Stimulated activated CD8-positive, alpha-beta memory T cell treated with anti-CD3 and anti-CD28 coated beads, Interleukin-7, amount 100 ng/mL, for 4 hours (primary cell): ENCODE measurements at places on chromosomes 12 and 14.
A peak's percentile ranks its signal among the peaks of the same experiment; 100 is the strongest.

DNA sequence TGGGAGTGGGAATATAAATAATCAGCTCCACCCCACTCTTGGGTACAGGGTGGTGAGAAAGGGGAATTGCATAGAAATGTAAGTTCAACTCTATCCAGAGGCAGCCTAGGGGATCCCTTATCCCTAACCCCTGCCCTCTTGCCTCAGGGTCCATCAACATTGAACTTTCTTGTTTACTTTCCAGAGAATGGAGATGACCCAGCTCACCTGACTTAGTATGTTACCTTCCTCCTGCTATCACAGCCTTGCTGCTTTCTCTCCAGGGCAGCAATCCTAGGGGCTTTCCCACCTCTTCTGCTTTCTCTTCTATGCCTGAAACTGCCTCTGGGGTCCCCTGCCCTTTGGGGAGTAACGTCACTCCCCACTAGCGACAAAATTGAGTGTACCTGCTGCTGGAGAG is 2.7 kb downstream of the LRP1 start:
- DNase-seq: no peak

DNA sequence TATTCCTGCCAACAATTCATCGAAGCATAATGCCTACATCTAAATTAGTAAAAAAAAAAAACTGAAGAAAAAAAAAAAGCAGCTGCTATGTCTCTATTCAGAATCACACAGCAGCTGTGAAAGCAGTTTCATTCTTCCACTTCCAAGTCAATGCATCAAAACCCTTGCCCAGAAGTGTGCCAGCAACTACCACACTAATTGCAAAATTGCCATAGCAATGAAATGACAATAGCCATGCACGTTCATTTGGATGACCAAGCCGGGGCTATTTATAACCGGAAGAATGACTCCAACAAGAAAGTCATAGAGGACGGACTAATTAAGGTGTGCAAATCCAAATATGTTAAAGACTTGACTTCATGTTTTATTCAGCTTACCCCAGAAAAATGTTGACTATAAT is 42.5 kb downstream of the SLC2A13 start:
- DNase-seq: no peak

- DNase-seq: peak; percentile 55
Measured at GRCh38 chr12:31118347-31119191, 44.9 kb downstream of the DDX11 start.

DNA sequence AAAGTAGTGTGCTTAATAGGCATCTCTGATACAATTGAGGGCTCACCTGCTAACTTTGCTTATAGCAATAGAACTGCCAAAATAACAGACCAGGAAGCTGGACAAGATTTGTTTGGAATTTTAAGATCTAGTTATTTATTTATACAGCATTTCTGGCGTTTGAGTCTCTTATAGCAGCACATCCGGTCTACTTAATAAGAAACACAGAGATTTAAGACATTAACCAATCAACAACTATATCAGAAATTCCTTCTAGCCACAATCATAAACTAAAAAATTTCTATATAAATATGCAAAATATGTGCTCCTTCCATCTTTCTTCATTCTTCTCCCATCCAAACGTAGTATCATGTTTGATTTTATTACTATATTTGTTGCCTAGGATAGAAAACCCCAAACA is 2.6 kb downstream of the RTN1 start:
- DNase-seq: no peak

DNA sequence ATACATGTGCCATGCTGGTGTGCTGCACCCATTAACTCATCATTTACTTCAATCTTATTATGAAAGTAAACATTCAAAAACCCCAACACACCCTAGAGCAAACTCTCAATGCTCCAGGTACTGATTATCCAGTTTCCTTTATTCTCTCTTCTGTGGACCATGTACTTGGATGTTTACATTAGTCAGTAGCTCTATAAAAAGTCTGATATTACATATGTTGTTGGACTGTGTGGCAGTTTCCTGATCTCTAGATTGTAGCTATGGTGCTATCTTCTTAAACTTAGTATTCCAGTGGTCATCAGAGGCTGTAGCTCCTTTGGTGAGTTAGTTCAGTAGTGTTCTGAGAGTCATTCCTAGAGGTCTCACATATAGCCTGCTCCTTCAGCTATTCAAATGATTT is 25.1 kb upstream of the ITGA5 start:
- DNase-seq: no peak

DNA sequence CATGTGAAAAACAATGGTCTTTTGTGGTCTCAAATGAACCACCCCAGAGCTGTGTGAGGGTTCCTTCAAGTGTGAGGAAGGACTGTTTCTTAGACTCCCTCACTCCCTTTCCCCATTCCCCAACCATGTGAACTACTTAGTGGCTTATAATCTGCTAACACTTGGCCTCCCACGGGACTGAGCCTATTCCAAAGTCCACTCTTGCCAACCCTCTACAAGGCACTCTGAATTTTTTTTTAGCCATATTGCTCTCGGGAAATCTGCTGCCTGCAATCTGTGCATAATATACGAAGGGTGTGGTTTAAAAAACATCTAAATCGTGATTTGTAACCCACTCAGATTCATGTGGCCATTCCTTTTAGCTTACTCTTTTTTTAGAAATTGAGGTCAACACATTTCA is 2.6 kb downstream of the SVOP start:
- no peak for DNase-seq

- no peak for DNase-seq
Measured at GRCh38 chr14:68774771-68775613, 17.9 kb downstream of the ZFP36L1 start.

GRCh38 chr14:85050180-85050579 is 479.8 kb upstream of the FLRT2 start:
- DNase-seq: no peak

- no peak for DNase-seq
Measured at GRCh38 chr12:106739815-106740530, 34.5 kb upstream of the RIC8B start.

- no peak for DNase-seq
Measured at GRCh38 chr12:113748707-113749432, 217.3 kb downstream of the RBM19 start.

GRCh38 chr14:68211421-68211820 is 391.8 kb downstream of the RAD51B start:
- no peak for DNase-seq

DNA sequence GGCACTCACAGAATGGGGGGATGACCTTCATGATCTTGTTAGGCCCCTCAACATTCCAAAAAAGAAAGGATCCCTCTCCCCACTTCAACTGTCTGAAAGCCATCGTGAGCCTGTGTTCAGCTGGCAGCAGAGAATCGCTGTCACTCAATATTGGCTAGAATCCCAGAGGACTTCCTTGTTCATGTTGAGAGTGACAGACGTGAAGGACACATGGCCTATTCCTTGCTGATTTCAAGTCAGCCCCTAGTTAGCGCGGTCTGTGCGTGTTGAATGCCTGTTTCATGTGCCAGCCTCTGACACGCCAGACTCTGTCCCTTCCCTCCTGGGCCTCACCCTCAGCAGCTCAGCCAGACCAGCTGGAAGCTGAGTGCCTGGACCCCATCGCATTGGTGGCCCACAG is 43.1 kb downstream of the DNAH10 start:
- DNase-seq: no peak

DNA sequence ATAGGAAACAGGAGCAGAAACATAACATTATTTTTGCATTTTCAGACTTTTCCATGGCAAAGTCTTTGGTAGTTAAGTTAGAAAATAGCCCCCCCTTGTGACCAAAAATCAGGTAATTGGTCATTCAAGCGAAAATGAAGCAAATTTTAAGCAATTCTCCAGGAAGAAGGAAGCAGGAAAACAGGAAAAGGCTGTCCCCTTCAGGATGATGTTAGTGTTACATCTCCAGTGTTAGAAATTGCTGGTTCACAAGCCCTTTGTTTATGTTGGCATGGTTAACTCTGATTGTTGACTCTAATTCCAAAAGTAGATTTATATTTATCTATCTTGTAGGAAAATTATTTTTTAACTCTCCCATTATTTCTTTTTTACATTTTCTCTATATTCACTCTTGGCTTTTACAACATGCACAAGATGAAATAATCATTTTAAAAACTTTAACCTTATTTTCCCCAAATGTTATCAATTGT is 18.8 kb upstream of the GAS2L3 start:
- no peak for DNase-seq

GRCh38 chr14:94542811-94543440 is 18.3 kb upstream of the SERPINA4 start:
- no peak for DNase-seq

GRCh38 chr12:12898136-12898717 is 6.9 kb downstream of the GPRC5A start:
- no peak for DNase-seq

GRCh38 chr14:44070046-44070445 is 437.0 kb downstream of the FSCB start:
- DNase-seq: no peak

DNA sequence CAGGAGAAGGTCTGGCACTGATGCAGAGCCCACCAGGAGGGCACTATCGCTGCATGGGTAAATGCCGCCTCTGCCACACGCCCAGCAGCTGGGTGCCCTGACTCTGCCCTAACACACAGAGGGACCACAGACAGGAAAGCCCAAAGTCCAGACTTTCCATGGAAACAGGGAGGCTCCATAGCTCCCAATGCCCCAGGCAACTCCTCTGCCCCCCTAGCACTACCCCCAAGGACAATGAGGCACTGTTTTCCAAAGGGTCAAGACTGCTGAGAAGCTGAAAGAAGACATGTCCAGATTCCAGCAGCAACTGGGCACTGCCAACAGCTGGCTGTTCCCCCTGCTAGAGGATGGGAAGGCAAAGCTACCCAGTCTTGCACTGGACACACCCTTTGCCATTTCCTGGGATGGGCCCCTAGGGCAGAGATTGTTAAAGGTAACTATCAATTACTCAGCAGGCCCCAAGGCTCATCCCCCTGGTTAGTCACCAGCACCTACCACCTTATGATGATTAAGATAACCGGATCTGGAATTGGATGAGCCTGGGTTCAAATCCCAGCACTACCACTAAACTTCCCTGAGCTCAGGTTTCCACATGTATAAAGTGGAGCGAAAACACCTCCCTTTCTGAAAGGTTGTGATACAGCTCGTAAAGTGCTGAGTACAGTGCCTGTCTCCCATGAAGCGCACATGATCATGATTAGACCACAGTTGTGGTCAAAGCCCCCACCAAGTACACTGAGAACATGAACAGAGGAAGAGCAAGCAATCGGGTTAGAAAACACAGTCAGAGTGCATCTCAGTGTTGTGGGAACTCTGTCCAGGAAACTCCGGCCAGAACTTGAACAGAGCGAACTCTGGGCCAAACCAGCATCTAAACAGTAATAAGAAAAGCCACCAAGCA is 3.3 kb downstream of the PXN start:
- no peak for DNase-seq

DNA sequence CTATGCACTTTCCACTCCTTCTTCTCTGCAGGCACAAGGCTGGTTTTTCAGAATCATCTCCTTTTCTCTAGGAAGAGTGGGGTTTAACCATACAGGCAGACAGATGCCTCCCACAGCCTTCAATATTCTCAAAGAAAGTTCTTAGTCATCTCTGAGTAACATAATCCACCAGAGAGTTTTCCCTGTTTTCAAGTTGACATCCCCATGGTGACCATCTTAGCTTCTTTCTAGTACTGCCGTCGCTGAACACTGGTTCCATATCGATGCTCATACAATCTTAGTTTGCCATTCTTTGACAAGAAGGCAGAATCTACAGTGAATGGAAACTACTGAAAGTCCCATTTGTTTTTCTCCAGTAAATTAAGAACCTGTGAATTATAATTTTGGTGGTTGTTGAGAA is 28.6 kb downstream of the TPH2 start:
- DNase-seq: no peak

DNA sequence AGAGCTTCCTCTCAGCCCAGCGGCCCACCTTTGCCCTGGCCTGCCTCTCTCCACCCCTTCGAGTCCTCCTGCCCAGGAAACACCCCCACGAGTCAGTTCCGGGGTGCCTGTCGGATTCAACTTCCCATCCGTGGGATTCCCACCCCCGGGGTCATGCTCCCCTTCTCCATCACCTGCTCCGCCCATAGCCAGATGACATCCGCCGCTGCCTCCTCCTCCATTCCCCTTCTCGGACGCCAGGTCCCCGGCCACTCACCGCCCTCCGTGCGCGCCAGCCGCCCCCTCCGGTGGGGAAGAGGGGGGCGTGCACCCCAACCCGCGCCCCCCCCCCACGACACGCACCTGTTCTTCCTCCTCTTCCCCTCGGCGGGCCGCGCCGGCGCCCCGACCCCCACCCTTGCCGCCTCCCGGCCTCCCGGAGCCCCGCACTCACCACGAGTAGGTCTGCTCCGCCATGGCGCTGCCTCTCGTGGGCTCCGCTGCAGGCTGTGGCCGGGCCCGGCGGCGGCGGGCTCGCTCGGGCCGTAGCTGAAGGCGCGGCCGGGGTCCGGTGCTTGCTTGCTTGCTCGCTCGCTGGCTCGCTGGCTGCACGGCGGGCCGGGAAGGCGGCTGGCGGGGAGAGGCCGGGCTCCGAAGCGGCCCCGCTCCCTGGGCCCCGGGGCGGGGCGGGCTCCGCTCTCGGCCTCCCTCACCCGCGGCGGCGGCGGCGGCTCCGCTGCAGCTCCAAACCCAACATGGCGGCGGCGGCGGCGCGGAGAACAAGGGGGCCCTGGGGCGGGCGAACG is 554 bp downstream of the SPPL3 start:
- peak; percentile 59 for DNase-seq

DNA sequence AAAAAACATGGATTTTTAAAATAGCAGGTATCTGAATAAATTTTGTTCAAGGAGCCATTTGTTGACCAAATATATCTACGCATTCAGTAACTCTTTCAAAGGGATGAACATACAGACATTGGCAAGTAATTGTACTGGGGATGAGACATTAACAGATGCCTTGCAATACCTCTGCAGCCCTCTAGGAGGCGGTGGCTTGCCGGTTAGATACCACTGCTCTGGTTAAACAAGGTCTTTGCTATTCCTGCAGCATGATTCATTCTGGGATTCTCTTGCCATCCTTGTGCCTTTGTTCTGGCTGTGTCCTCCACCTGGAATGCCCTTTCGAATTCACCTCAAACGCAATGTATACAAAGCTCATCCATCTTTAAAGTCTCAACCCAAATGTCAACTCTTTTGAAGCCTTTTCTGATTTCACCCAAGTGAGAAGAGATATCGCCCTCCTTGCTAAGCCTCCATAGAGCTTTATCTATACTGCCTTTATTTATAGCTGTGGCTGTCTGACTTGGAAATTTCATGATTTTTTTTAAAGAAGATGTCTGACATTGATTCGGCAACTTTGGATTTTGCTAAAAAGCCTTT is 131.0 kb upstream of the SRRM4 start:
- no peak for DNase-seq

DNA sequence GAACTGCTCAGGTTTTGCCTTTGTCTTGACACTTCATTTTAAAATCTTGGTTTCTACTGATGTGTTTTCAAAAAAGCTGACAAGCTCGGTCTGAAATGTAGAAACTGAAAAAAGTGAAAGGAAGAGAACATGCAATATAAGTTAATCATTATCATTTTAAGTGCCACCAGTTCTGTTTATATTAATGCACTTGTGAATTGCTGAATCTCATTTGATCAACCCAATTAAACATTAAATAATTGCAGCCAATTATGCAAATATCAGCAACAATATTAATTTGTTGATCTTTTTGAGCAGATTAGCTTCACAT is 133.8 kb downstream of the BCAT1 start:
- no peak for DNase-seq

GRCh38 chr12:32155041-32155440 is 48.4 kb downstream of the BICD1 start:
- no peak for DNase-seq
